Activated CD4-positive, alpha-beta T cell treated with anti-CD3 and anti-CD28 coated beads for 4 hours (primary cell): ENCODE measurements at places on chromosomes 6 and 20.

GRCh38 chr6:108570517-108570916, 9.8 kb downstream of the FOXO3 start:
- no peak for DNase-seq

DNA sequence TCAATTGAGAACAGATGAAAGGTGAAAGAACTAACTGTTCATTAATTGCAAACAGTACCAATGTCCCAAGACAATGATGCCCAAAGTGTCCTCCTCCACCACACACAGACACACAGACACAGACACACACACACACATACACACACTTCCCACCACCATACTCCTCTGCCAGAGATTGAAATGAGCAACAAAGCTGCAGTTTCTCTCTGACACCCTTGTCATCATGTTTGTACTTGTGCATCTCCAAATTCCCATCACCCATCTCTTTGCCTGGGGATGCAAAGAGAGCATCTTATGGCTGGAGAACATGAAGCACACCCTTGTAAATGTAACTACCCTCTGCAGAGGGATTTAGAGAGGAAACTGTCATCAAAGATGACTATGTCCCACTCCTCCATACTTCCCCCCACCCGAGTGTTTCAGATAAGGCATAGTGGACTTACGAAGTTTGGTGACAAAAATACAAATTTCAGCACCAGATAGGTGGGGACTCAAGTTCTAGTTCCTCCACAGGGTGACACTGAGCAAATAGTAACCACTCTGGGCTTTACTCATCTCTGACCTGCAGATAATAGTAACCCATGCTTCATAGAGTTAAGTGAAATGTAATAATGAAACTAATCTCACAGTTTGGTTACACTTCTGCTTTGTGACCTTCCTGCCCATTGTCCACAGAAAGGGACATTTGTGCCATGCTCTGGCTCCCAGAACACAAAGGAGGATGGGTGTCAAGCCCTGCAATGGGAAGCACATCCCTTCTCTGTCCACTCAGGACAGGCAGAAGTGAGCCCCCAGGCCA, 8.7 kb downstream of the MAFB start:
- no peak for DNase-seq

- DNase-seq, result no peak
Measured at GRCh38 chr6:145756170-145756662, 20.9 kb upstream of the EPM2A start.

DNA sequence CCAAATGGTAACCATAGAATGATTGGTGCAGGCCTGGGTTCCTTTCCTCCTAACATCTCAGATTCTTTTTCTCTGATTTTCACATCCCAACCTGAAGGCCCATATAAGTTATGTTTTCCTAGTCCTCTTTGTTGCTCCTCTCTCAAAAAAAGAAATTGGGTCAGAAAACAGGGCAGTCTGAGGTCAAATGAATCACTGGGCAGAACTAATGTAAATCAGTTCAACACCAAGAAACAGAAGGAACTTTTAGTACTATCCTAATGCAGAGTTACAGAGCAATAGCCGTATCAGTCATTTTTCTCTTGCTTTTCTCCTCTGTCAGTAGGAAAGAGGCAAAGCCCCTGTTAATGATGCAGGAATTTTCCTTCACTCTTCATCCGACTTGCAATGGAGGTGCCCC, 11.0 kb upstream of the TPD52L1 start:
- DNase-seq, result no peak

DNA sequence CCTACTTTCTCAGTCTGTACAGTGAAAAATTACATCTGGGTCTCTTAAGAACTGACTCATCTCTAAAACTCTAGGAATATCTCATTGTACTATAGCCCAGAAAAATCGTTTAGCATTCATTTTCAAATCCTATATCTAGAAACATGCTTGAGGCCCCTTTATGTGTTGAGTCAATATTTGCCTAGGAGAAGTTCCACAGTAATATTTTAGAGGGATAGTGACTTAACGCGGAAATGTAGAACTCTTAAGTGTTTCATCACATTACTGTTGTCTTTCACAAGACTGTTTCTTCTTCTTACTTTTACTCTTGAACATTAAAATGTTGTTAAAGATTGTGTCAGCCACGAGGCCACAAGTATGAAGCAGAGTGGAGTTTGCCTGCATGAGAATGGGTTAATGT, 23.0 kb upstream of the MYLIP start:
- DNase-seq, result no peak

- no peak for DNase-seq
Measured at GRCh38 chr6:45714006-45714730, 301.5 kb downstream of the CLIC5 start.

GRCh38 chr6:158086504-158087223, 81.4 kb downstream of the SERAC1 start:
- no peak for DNase-seq

DNA sequence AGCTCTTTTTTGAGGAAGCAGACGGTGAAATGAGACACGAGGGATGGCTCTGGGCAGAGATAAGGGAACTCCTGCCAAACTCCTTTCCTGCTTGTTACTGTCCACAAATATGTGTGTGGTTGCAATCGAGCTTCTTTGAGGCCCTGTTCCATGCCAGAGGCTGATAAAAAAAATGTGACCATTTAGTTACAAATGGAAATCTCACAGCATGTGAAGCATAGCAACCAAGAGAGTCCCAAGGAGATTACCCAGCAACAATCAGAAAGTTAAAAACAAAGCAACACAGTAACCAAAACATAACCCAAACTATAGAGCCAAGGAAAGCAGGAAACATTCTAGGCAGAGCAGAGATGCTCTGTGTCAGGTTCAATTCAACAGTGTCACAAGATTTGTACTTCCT, 35.4 kb upstream of the HMGN3 start:
- DNase-seq, result no peak

DNA sequence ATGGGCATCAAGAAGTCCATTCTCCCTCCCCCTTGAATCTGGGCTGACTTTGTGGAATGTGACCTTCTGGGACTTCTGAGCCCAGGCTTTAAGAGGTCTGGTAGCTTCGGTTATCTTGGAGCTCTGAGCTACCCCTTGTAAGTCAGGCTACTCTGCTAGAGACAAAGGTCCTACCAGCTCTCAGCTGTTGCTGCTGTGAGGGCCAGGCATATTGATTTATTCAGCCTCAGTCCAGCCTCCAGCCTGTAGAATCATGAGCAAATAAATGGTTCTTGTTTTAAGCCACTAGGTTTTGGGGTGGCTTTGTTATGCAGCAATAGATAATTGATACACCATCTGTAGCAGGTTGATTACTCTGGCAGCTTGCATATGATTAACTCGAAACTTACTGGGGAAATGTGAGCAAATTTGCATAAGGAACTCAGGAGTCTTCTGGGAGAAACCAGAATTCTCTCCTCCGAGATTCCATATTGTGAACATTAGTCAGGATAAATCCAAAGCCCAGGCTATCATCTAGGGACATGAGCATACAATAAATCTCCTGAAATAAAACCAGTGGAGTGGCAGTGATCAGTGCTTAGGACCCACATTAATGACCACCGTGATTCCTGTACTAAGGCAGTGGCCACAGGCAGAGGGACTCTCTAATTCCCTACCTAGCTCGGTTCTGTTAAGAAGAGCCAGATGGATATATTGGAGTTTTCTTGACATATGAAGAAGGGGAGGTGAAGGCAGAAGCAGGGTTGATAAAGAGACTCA, 336.1 kb downstream of the CDC5L start:
- no peak for DNase-seq

DNA sequence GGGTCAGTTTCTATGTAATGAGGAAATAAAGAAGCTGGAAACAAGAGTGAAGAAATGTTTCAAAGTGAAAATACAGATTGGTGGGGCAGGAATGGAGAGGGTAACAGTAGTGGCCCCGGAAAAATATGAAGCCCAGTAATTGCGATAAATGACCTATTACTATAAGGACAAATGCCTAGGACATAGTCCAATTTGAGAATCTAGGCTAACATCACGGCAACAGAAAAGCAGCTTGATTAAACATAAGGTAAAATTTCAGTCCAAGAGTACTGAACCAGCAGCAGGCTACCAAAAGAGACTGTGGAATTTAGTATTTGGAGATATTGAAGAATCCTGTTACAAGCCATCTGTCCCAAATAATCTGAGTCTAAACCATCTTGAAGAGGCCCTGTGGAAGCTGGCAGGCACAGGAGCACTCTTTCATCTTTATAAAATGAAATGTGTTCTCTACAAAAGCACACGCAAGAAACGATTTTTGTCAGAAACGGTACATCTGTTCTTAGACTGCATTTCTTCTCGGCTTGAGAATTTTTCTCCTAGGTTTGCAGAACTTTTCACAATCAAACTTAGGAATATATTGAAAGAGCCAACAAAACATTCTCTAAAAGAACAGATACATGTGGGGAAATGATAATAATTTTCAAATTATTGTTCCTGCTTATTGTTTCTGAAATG, 49.3 kb downstream of the ELOVL5 start:
- DNase-seq, result no peak

DNA sequence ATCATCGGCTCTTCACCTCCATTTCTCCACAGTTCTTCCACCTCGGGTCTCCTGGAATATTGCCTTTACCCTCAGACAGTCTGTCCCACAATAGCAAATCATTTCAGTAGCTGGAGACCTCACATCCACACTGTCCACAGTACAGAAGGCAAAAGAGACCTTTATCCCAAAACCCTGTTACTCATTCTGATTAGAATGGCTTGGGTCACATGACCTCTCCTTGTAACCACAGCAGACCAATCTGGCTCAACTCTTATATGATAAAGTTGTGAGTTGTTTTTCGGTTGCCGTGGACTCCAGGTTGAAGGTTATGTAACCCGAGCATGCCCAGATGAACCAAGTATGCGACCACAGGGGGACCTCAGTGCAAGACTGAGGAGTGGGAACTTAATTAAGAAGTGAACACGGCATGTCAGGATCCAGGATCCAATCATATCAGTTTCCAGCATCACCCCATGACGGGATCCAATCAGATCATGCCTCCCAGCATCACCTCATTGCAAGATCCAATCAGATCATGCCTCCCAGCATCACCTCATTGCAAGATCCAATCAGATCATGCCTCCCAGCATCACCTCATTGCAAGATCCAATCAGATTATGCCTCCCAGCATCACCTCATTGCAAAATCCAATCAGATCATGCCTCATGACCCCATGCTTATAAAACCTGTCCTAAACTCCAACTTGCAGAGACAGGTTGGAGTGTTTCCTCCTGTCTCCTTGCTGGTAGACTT, 68.7 kb downstream of the LY86 start:
- DNase-seq, result no peak

GRCh38 chr6:152736687-152737273, 13.8 kb upstream of the VIP start:
- no peak for DNase-seq

DNA sequence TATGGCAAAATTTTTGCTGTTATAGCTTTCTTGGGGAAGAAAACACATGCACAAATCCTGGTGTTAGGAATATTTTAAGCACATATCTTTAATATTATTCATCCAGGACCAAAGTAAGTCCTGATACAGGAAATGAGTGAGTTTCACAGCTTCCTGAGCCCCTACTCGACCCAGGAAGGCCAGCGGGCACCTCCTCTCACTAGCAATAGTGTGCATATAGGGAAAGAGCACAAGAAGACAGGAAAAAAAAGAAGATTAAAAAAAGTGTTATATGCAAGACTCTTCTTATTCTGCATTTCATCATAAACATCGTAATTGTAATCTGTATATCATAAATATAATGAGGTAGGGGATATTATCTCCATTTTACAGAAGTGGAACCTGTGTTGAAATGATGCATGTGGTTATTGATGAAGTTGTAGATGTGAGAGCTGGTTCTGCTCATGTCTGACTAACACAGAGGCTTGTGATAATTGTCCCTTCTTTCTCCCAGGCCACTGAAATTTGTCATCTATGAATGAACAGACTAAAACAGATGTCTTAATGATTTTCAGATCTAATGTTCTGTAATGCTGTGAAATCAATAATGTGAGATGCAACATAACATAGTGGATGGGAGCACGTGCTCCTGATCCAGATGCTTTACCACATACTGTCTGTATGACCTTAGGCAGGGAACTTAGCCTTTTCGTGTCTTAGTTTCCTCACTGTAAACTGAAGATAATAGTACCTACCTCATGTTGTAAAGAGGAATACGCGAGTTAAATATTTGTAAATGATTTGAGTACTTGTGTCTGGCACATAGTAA, 101.2 kb downstream of the MYO6 start:
- no peak for DNase-seq

- DNase-seq, result no peak
Measured at GRCh38 chr20:50744143-50744792, 12.9 kb downstream of the PARD6B start.

DNA sequence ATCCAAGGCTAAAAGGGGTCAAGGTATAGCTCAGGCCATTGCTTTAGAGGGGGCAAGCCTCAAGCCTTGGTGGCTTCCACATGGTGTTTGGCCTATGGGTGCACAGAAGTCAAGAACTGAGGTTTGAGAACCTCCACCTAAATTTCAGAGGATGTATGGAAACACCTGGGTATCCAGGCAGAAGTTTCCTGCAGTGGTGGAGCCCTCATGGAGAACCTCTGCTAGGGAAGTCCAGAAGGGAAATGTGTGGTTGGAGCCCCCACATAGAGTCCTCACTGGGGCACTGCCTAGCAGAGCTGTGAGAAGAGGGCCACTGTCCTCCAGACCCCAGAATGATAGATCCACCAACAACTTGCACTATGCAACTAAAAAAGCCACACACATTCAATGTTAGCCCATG, 678.7 kb upstream of the ADGRB3 start:
- DNase-seq, result no peak

- DNase-seq, result no peak
Measured at GRCh38 chr20:24647713-24648112, 178.3 kb downstream of the SYNDIG1 start.

DNA sequence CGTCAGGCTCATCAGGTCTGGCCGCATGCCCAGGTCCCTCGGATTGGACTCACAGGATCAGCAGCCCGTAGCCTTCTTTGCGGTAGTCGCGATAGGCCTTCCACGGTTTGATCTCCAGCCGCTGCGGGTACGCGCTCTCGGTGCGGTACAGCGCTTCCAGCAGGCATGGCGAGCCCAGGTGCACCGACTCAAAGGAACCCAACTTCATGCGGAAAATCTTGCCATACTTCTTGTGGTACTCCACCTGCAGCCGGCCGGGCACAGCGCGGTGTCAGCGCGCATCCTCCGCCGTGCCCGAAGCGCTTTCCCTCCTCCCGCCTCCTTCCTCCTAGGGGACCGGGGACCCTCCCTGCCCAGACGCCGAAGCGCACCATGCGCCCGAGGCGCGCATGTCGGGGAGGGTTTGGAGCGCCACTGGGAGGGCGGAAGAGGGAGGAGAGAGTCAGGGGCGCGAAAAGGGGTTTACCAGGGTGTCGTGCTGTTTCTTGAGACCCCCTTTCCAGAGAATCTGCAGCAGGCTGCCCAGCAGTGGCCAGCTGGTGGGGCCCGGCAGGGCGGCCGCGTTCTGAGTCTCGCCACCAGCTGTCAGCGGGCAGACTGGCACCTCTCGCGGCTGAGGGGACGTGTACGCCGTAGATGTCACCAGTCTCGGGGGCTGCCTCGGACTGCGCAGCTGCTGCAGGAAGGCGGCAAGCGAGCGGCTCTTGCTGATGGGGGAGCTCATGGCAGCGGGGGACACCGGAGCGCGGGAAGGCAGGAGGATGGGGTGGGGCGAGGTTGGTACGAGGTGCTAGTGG, 732 bp downstream of the CYP24A1 start:
- DNase-seq, result no peak
